Small intestine (tissue), 16 donors: ENCODE measurements at places on chromosomes 16 and 17. TPM values are rescaled to one million over a fixed set of nuclear protein-coding genes. Genes with fewer than 3 reads are reported as not detected.

EPN3 gene
- 28.1 TPM for polyA plus RNA-seq

GRAP gene
- polyA plus RNA-seq: 2.7 TPM

TEKT3 gene
- not detected for polyA plus RNA-seq

HOXB5 gene
- not detected for polyA plus RNA-seq

TMEM88 gene
- 17.5 TPM for polyA plus RNA-seq

SCNN1G gene
- 0.37 TPM for polyA plus RNA-seq

CCL5 gene
- 7.7 TPM for polyA plus RNA-seq

TMEM98 gene
- polyA plus RNA-seq: 88.7 TPM

SHISA9 gene
- polyA plus RNA-seq: 0.19 TPM

DNAI2 gene
- polyA plus RNA-seq: not detected

SLFN12 gene
- 3.8 TPM for polyA plus RNA-seq

UTS2R gene
- not detected for polyA plus RNA-seq

VAC14 gene
- polyA plus RNA-seq: 31.1 TPM

TMEM204 gene
- 7.8 TPM for polyA plus RNA-seq

TPPP3 gene
- polyA plus RNA-seq: 19.9 TPM

TBC1D3G gene
- not detected for polyA plus RNA-seq

CIAPIN1 gene
- 49.6 TPM for polyA plus RNA-seq

SSTR5 gene
- polyA plus RNA-seq: 0.24 TPM

GRAPL gene
- 2.6 TPM for polyA plus RNA-seq

TP53TG3B gene
- polyA plus RNA-seq: not detected

KIF18B gene
- 9.5 TPM for polyA plus RNA-seq

CTRB2 gene
- polyA plus RNA-seq: not detected

MAPT gene
- not detected for polyA plus RNA-seq

SULT1A4 gene
- polyA plus RNA-seq: 768 TPM

NPIPA2 gene
- 1.0 TPM for polyA plus RNA-seq

LDHD gene
- polyA plus RNA-seq: 8.7 TPM

ITGA2B gene
- 0.27 TPM for polyA plus RNA-seq

VAT1L gene
- polyA plus RNA-seq: 2.7 TPM

TMEM235 gene
- not detected for polyA plus RNA-seq

KRTAP4-3 gene
- not detected for polyA plus RNA-seq

C16orf54 gene
- 0.95 TPM for polyA plus RNA-seq

PRR11 gene
- polyA plus RNA-seq: 15.2 TPM

IL17C gene
- 0.19 TPM for polyA plus RNA-seq

TERB1 gene
- polyA plus RNA-seq: 0.04 TPM

HSD11B2 gene
- polyA plus RNA-seq: 166 TPM

KCNG4 gene
- not detected for polyA plus RNA-seq

ITGAL gene
- polyA plus RNA-seq: 4.1 TPM

FOXF1 gene
- polyA plus RNA-seq: 7.2 TPM

CCL16 gene
- 0.21 TPM for polyA plus RNA-seq

PRAC1 gene
- polyA plus RNA-seq: not detected
